ENCODE measurements at places on chromosomes 7 and 10.

GRCh38 chr7:69173846-69174245, 424.4 kb upstream of the AUTS2 start:
- DNase-seq, result no peak

DNA sequence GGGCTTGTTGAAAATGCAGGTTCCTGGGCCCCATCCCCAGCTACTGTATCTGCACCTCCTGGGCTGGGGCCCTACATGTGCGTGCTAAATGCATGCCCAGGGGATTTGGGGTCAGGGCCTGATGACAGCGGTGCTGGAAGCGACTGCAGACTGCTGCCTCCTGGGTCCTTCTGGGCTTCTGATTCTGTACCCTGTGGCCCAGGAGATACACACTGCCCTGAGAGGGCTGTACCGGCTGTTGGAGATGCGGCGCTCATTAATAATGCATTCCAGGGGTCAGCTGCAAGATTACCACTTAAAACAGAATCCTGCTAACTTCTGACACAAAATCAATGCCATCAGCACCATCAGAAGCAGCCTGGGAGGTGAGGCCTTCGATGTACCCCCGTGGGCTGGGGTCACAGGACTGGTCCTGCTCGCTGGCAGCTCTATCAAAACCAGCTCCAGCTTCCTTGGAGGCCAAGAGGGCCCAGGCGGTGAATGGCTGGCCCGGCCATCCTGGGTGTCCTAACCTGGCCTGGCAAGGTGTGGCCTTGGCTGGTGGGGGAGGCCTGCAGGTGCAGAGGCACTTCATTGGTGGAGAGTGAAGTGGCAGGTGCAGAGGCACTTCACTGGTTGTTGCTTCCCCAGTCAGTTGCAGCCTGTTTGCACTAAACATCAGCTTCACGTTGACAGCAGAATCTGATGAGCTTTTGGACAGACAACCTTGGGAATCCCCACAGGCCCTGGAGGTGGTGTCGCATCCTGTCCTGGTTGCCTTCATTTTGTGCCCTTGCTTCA, 79.2 kb downstream of the GLRX3 start:
- DNase-seq, result no peak

GRCh38 chr10:85527616-85528317, 838.8 kb downstream of the GRID1 start:
- DNase-seq, result no peak

GRCh38 chr10:28775773-28776172, 98.5 kb downstream of the BAMBI start:
- DNase-seq, result no peak

DNA sequence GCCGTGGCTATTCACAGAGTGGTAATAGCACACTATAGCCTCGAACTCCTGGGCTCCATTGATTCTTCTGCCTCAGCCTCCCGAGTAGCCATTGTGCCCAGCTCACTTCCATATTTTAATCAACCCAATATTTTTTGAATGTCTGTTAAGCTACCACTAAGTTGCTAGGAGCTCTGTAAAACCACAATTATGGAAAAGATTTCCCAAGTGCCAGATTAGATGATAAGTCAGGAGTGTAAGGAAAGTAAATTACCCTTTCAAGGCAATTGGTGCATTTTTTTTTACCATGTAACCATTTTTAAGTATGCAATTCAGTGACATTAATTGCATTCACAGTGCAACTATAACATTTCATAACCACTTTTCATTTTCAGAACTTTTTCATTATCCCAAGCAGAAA, 87.5 kb upstream of the GATAD1 start:
- DNase-seq, result no peak

DNA sequence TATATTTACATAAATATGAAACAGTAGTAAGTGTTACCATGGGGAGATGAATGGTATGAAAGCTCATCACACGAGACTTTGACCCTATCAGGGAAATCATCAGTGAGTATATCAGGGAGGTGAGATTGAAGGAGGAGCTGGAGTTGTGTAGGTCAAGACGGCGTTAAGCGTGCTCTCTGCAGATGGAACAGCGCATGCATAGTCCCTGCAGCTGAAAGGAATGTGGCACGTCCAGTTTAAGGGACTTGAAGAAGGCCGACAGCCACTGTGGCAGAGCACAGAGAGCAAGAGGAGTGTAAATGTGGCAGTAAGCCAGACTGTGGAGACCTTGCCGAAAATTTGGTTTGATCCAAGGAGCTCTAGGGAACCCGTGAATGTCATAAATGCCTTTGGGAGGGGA, 38.9 kb downstream of the POU6F2 start:
- DNase-seq, result peak; percentile 49

GRCh38 chr7:66344166-66344565, 139.0 kb downstream of the TPST1 start:
- DNase-seq, result no peak

DNA sequence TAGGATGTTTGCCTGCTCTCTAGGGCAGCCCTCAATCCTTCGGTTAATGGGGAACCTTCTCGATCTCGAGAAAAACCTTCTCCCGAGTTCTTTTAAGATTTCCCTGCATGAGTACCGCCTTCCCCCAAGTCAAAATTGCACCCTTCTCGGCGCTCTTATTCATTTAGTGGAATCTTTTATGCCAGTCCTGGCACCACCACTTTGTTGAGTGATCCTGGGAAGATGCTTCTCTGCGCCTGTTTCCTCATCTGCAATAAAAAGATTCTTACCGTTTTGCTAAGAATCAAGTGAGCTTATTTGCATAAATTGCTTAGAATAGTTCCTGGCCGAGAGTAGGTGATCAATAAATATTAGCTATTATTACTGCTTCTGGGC, 697 bp downstream of the ARPC1A start:
- no peak for DNase-seq

- DNase-seq, result no peak
These were observed 31.4 kb downstream of the CCDC71L start for GRCh38 chr7:106629516-106629915.

DNA sequence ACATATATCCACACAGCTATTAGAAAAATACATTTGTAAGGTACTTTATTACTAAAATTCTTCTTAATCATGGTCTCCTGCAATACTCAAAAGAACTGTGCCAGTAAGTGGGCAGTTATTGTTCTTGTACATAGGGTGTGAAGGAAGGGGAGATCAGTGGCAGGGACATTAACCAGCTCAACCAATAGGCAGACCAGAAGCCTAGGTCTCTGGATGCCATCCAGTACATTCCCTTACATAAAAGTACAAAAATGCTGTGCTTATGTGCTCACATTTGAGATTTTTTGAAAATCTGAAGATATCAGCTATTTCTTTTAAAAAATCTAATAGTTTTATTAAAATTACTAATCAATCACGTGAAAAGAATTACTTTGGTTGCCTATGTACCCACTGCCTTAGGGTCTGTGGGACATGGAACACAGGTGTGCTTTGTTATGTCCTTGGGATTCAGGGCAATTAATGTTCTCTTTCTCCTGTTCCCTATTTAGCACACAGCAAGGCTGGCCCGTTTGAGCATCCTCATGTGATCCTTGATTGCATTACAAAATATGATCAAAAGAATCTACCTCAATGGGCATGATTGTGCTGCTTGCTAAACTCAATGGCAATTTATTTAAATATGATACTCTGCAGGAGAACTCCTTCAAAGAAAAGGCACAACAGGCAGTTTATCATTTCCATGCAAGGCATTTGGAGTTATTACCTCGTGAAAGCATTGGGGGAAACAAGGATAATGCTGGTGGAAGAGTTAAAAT, 22.7 kb downstream of the TWIST1 start:
- DNase-seq, result no peak

DNA sequence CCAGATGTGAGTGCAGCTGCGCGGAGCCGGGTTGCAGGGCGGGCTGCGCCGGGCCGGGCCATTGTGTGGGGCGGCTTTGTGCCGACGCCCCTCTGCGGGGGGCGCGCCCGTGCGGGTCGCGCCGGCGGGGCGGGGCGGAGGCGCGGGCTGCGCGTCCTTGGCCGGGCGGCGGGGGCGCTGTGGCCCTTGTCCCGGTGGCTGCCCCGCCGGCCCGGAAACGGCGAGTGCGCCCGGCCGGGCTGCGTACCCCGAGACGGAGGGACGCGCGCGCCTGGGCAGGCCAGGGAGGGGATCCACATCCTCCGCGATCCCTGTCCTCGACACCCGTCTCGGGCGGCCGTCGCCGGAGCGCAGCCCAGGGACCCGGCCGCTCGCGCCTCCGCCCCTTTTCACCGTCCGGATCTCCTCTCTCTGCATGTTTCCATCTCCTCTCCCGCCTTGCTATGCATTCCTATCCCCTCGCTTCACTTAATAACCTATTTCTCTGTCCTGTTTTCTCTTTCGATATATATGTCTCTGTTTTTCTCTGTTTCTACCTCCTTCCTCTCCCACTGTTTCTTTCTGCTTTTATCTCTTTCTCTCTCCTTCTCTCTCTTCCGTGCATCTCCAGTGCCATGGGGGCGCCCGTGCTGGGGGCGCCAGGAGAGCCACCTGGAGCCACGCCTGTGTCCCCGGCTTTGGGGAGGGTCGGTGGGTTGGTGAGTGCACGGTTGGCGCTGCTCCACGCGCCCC, 765 bp downstream of the PFKFB3 start:
- no peak for DNase-seq

- DNase-seq, result no peak
These were observed 132.9 kb downstream of the OAT start for GRCh38 chr10:124285587-124286527.

- DNase-seq, result no peak
These were observed 740 bp downstream of the GALNT11 start for GRCh38 chr7:152025937-152026890.

DNA sequence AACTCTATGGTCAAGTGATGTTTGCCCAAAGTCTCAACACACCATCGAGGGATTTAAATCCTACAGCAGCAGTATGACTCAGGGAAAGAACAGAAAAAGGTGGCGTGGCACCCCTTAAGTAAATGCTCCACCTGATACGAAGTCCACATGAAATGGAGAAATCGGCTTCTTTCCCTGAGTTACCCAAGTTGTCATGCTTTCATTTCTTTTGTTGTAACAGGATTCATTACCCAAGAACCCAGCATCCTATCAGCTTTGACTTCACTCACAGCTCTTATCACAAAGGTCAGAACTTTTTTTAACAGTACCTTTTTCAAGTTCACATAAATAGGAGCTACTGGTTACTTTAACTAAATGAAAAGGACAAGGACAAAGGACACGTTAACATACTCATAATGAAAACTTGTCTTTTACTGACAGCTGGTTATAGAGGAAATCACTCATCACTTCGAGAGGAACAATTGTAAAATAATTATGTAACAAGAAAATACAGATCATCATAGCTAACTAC, 219.8 kb upstream of the FRMD4A start:
- DNase-seq, result no peak

DNA sequence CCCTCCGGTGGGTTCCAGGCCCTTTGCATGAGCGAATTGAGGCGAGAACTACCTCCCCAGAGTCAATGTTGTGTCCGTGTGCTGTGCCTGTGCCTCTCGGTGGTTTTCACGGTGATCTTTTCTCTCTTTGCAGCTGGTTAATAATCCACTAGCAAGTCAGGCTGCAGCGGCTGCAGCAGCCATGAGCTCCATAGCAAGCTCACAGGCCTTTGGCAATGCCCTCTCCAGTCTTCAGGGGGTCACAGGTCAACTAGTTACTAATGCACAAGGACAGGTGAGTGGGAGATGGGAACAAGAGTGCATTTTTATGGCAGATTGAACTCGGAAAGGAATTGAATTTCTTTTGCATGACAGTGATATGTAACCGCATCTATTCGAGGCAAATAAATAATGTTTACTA, 159.7 kb upstream of the YAE1 start:
- no peak for DNase-seq

- no peak for DNase-seq
These were observed 51.7 kb downstream of the CPEB3 start for GRCh38 chr10:92239151-92239599.

DNA sequence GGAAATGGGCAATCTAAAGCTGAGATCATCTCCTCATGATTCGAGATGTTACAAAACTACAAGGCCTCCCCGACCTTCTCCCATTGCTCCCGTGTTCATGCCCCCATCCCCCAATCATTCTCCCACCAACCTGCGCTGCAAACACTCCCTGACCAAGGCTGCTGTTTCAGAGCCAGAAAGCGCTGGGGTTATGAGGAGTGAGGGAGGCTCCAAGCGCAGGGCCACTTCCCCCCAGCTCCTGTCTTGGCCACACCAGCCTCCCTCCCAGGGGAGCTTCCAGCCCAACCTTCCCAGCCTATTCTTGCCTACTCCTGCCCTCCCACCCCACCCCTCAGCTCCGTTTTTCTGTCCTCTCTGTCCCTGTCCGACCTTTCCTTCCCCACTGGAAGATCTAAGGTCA, 14.7 kb upstream of the NODAL start:
- no peak for DNase-seq

Measured in mesothelial cell of epicardium (in vitro differentiated cells).